Fibroblast of pulmonary artery (primary cell): ENCODE measurements at places on chromosomes 11 and 22.

DNA sequence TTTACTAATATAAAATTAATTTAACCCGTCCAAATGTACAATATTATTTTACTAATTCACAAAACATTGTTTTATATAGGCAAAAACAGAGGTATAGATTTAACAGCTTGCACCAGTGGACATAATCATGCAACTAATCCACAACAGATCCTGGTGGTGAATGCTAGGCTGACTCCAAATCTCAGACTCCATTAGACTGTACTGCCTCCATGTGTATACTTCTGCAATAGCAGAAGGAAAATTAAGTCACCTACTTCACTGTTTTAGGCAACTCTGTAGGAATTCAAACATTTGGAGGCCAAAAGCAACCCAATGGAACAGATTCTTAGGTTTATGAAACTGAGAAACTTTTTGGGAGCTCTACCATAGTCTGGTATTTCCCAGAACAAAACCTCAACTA lies 30.0 kb upstream of the RAB39A start:
- peak; percentile 72 for DNase-seq

GRCh38 chr22:23384431-23384830 lies 195.7 kb downstream of the IGLL1 start:
- no peak for DNase-seq

DNA sequence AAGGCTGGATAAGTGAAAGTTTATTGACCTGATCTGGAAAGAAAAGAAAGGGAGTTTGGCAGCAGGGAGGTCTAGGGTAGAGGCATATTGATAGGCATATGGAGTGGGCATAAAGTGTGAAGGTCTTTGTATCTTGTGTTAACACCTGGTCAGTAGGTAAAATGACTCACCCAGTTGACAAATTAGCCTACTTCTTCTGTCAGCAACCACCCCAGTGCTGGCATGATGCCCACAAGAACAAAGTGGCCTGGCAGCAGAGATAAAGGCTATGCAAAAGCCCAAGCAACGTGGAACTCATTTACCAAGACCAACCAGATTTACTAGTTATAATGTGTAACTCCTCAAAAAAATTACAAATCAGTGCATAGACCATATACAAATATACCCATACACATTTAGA lies 4.9 kb downstream of the OR10A3 start:
- DNase-seq, result no peak

- no peak for DNase-seq
Measured at GRCh38 chr11:129410395-129410960, 34.8 kb downstream of the BARX2 start.

- no peak for DNase-seq
Measured at GRCh38 chr11:134503596-134503995, 91.6 kb upstream of the B3GAT1 start.

- DNase-seq, result peak; percentile 99
Measured at GRCh38 chr22:37545703-37546436, 14.4 kb upstream of the CDC42EP1 start.

- DNase-seq, result peak; percentile 40
Measured at GRCh38 chr22:40855071-40855978, 1.1 kb downstream of the ST13 start.

- DNase-seq, result no peak
Measured at GRCh38 chr22:33020721-33021120, 37.5 kb downstream of the SYN3 start.

- no peak for DNase-seq
Measured at GRCh38 chr11:130602641-130603334, 154.3 kb downstream of the ADAMTS15 start.

DNA sequence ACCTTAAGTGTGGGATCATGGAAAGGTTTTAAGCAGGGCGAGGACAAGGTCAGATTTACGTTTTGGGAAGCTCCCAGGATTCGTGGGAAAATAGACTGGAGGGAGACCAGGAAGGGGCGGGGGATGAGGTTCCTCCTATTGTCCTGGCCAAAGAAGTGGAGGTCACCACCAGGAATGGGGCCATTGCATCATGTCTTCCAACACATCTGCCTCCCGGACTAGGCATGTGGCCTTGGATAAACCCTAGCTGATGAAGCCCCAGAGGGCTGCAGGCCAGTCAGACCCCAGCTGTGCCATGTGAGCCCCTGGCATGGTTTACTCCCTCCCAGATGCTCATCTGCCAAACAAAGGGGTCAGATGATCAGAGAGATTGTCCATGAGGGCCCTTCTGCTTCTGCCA lies 11.5 kb upstream of the YWHAH start:
- DNase-seq, result peak; percentile 45

DNA sequence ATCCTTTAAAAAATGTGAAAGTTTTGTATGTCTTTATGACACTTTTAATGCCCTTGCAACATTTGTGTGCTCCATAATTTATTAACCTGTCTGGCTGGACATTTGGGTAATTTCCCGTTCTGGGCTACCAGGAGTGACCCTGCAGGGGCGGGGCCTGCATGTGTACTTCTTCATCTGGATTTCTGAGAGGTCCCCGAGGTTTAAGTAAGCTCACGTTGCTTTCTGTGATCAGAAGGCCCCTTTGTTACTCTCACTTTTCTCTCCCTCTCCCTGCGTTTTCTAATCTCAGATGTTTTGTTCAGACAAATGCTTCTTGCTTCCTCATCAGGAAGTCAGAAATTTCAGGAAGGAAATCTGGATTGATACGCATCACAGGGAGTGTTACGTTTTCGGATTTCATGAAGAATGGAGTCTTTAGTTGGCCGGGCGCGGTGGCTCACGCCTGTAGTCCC lies 78.9 kb upstream of the CRYBB3 start:
- DNase-seq, result no peak

DNA sequence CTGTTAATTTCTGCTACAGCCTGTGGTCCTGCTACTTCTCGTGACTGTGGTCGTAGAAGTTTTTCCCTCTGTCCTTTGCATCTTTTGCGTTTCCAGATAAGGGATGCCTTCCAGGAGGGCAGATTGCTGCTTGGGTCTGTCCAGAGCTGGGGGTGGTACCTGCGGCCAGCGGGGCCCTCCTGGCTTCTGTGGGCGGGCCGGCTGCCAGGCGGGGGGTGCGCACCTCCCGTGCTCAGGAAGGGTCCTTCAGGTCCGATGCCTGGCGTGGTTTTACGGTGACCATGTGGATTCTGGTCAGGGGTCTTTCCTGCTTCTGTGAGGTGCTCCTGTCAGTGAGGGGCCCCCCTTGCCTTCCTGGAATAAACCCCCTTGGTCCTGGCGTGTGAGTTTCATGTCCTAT lies 84.8 kb downstream of the KCNQ1 start:
- no peak for DNase-seq

DNA sequence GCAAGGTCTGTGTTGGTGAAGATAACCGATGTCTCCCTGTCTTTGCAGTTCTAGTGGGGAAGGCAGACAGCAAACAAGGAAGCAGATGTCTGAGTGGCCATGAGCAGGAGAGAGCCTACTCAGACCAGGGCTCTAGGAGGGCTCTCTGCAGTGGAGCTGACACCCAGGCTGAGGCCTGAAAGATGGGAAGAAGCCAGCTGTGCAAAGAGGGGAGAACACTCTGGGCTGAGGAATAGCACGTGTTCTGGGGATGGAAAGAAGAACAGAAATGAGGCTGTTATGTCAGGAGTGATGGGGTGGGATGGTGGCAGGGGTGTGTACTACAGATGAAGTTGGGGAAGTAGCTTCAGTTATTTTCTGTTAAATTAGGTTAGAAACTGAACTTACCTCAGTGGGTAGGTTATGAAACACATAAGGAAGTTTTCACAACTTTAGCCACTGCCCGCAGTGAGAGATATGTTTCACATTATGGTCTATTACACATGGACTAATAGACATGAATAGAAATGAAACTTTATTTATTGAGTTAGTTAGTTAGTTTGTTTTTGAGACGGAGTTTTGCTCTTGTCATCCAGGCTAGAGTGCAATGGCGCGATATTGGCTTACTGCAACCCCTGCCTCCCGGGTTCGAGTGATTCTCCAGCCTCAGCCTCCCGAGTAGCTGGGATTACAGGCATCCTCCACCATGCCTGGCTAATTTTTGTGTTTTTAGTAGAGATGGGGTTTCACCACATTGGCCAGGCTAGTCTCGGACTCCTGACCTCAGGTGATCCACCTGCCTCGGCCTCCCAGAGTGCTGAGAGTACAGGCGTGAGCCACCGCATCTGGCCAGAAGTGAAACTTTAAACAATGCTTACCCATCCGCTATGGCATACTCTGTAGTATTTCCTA lies 7.8 kb downstream of the DCPS start:
- no peak for DNase-seq

- no peak for DNase-seq
Measured at GRCh38 chr11:85663080-85663752, 1.7 kb downstream of the CREBZF start.

GRCh38 chr22:33130473-33130872 lies 72.3 kb upstream of the SYN3 start:
- no peak for DNase-seq

- DNase-seq, result peak; percentile 73
Measured at GRCh38 chr11:42462558-42463310, 849.1 kb upstream of the API5 start.

DNA sequence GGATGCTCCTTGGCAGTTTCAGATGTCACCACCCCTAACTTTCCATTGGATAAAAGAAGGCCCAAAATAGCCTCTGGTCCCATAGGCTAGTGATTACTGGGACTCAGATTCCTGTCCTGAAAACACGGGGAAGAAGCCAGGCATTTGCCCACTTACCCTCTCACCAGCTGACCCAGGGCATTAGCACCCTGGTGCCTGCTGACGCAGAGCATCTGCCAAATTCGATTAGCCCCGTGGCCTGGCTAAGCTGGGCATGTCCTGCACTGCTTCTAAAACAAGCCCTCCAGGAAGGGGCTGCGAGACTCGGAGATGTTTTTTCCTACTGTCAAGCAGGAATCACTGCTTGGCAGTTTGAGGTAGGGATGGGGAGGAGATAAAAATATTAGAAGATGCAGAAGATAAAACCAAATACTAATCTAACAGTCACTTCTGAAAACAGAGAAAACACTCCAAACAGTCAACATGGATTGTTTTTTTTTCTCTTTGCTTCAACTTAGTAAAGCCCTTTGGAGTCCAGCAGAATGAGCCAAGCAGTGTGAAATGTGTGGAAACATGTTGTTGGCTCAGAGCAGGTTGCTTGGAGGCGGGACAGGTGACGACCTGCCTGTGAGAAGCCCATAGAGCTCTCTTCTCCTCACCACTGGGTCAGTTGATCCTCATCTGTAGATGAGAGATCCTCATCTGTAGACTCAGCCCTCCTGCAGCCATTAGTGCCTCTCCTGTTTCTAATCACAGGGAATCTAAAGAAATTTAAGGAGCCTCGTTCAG lies 54.0 kb downstream of the BDNF start:
- no peak for DNase-seq

GRCh38 chr11:3163241-3163981 lies 1.7 kb downstream of the OSBPL5 start:
- no peak for DNase-seq

GRCh38 chr11:65225279-65226102 lies 36.3 kb upstream of the POLA2 start:
- peak; percentile 66 for DNase-seq

- DNase-seq, result no peak
Measured at GRCh38 chr11:30608534-30608933, 22.4 kb upstream of the MPPED2 start.

DNA sequence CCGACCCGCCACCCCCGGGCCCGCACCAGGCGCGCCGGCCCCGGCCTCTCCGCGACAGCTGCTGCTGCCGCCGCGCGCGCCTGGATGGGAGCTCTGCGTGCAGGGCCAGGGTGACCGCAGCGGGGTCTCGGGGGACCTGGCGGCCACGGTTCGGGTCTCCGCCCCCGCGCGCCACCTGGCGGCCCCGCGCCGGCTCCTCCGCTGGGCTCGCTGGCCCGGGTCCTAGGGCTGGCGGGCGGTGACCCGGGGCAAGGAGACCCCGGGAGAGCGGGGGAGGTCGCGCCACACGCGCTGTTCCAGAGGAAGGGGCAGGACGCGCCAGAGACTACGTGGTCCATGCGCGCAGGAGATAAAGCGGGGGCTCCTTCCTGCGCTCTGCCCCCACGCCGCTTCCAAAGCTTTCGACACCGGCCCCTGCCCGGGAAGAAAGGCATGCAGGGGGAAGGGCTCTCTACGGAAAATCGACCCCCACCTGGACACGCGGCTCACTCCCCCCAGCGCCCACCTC lies 562 bp downstream of the SHANK2 start:
- no peak for DNase-seq

GRCh38 chr11:8532475-8532874 lies 61.6 kb downstream of the STK33 start:
- DNase-seq, result no peak

DNA sequence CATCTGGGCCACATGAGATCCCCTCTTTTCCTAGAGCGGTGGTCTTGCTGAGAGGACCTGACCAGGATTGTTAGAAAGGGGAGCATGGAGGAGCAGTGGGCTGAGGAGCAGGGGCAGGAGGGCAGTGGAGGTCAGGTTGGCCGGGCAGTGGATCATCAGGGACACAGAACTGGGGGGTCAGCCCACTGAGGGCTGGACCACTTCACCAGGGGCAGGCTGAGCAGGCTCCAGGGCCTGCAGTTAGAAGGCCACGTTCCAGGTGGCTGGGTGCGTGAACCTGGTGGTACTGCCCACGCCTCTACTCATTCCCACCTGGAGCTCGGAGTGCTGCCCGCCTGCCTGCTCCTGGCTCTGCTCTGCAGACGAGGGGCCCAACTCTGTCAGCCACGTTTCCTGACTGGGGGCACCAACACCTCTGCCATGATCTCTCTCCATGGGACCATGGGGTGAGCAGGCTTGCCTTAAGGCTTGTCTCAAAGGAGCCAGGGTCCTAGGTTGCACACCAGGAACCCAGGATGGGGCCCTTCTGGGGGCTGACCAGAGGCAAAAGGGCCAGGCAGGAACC lies 9.7 kb downstream of the MRGPRF start:
- DNase-seq, result no peak

GRCh38 chr11:124096364-124096763 lies 18.9 kb upstream of the VWA5A start:
- DNase-seq, result no peak

DNA sequence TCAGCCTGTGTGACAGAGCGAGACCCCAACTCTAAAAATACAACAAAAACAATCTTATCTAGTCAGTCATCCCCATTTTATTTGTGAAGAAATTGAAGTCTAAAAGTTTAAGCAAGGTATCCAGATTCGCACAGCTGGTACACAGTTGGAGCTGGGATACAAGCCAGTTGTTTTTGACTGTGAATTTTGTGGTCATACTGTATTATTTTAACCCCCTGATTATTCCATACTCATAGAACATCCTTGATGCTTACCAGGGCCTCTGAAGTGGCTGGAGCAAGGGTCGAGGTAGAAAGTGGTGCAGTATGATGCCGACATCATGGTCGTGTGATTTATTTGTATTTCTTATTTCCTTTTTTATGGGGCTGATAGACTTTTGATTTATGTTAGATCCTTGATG lies 50.0 kb downstream of the BID start:
- no peak for DNase-seq

GRCh38 chr22:44385781-44386180 lies 73.0 kb upstream of the SHISAL1 start:
- no peak for DNase-seq

- DNase-seq, result no peak
Measured at GRCh38 chr11:36729825-36730224, 131.8 kb upstream of the RAG2 start.

GRCh38 chr11:119907878-119908572 lies 179.0 kb upstream of the NECTIN1 start:
- no peak for DNase-seq
